Activated T-cell treated with anti-CD3 and anti-CD28 coated beads, Interleukin-2, amount 50 U/mL, for 1 hour (primary cell): ENCODE measurements at places on chromosomes 2 and 18.

GRCh38 chr2:156800781-156801361 lies 364.7 kb downstream of the GPD2 start:
- DNase-seq = no peak

DNA sequence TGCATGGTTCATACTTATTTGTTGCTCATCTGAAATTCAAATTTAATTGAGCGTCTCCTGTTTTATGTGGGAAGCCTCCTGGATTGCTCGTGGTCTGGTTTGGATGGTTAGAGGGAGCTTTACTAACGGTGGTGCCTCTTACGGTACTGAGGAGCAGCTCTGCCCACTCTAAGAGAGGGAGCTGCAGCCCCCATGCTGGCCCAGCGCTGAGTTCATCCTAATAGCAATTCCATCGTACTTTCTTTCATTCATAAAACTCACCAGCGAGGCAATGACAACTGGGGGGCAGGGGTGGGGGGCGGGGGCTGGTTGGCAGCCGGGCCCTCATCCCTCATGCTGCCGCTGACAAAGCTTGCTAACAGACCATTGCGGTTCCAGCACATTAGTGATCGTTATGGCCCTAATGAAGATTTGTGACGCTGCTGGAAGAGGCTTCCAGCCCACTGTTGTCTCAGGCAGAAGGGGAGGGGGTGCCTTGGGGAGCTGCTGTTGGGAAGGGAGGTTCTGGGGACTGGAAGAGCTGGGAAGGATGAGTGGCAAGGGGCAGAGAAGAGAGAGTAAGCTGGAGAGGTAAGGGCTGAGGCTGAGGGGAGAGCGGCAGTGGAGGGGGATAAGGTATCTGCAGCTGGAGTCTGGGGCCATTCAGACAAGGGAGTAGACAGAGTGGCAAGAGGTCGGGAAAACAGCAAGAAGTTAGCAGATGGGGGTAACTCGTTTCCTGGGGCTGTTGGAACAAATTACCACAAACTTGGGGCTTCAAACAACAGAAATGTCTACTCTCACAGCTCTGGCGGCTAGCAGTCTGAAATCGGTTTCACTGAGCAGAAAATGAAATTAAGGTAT lies 238.1 kb downstream of the LPIN1 start:
- DNase-seq = no peak

- no peak for DNase-seq
These were observed 82.9 kb downstream of the GRB14 start for GRCh38 chr2:164538240-164538866.

DNA sequence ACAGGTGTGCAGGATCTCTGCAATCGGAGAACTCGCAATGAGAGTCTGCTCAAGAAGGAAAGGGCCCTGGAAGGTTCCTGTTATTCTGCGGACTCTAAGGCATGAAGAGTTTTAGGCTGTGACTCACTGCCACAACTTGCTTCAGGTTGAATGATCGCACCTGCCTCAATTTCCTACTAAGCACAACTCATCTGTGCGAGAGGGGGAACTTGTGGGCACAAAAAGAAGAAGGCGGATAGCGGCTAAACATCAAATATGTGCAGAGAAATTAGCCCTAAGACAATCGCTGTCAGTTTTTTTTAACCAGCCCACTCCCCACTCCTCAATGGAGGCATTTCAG lies 14.0 kb upstream of the CREG2 start:
- no peak for DNase-seq

- DNase-seq = no peak
These were observed 41.9 kb downstream of the MARCO start for GRCh38 chr2:118983915-118984314.

DNA sequence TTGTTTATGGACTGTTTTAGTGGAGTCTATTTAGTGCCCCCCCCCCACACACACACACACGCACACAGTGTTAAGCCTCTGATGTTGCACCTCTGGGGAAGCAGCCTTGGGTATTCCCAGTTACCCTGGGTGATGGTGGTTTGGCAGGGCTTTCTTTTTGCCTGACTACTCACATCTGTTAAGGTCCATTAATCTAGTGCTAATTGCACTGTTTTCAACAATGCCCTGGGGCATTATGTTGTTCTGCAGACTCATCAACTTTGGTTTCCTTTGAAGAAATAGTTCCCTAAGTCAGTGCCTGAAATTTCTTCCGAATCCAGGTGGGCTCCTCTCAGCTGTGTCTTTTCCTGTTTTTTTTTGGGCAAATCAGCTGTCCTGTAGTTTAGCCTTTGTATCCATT lies 34.7 kb downstream of the SPOPL start:
- no peak for DNase-seq

- no peak for DNase-seq
These were observed 124.3 kb upstream of the SLC39A10 start for GRCh38 chr2:195532628-195533271.

DNA sequence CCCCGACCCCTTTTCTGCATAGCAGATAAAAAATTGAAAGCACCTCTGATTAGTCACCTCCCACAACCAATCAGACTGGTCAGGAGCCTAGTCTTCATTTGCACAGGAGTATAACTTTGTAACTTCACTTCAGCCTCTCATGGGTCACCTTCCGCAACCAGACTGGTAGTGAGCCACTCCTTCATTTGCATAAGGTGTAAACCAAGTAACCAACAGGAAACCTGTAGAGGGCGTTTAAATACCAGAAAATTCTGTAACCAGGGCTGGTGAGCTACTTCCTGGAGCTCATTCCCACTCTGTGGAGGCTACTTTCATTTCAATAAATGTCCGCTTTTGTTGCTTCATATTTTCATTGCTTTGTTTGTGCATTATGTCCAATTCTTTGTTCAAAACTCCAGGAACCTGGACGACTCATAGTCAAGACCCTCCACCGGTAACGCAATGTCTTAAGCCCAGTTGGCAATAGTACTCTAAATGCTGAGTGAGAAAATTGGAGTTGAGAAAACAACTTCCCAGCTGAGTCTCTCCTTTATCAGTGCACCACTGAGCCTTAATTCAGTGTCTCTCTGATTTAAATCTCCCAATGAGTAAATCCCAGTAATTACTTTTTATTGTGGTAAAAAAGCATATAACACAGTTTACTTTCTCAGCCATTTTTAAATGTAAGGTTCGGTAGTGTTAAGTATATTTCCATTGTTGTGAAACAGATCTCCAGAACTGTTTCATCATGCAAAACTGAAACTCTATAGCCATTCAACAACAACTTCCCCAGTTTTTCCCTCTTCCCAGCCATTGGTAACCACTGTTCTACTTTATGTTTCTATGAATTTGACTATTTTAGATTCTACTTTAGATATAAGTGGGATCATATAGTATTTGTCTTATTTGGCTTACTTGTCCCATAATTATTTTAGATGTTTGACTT lies 392.7 kb upstream of the SLC8A1 start:
- DNase-seq = no peak

DNA sequence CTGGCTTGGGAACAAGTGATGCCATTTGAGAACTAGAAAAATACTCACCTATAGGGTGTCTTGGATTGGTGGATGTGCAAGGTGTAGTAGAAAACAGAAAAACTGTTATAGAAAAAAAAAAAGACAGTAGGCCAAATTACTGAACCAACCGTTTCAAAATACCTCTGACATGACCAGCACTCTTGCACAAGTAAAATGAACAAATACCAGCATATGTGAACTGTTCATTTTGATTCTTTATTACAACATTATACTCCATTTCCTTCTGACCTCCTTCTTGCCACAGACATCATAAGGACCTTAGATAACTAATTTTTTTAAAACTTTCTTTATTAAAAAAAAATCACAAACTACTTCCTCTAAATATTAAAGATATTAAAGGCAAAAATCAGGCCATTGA lies 125.5 kb downstream of the ATAD2B start:
- no peak for DNase-seq

GRCh38 chr18:23547846-23548245 lies 38.5 kb downstream of the NPC1 start:
- DNase-seq = no peak

DNA sequence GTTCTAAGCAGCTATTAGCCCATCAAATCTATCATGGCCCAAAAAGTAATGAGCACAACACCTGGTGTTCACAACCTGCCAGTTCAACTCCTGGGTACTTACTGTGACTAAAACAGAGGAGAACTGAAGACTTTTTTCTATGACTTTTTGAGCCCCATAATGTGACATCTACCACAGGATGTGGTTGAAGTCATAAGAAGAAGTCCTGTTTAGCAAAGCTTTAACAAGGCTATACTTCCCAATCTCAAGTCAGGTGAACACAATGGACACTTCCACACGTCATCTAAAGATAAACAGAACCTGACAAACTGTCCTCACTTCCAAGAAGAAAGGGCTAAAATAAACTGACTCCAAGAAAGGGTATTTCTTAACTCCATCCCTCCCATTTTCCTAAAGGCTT lies 138.8 kb downstream of the ATAD2B start:
- no peak for DNase-seq

- DNase-seq = no peak
These were observed 91.6 kb downstream of the NFATC1 start for GRCh38 chr18:79487183-79487800.

DNA sequence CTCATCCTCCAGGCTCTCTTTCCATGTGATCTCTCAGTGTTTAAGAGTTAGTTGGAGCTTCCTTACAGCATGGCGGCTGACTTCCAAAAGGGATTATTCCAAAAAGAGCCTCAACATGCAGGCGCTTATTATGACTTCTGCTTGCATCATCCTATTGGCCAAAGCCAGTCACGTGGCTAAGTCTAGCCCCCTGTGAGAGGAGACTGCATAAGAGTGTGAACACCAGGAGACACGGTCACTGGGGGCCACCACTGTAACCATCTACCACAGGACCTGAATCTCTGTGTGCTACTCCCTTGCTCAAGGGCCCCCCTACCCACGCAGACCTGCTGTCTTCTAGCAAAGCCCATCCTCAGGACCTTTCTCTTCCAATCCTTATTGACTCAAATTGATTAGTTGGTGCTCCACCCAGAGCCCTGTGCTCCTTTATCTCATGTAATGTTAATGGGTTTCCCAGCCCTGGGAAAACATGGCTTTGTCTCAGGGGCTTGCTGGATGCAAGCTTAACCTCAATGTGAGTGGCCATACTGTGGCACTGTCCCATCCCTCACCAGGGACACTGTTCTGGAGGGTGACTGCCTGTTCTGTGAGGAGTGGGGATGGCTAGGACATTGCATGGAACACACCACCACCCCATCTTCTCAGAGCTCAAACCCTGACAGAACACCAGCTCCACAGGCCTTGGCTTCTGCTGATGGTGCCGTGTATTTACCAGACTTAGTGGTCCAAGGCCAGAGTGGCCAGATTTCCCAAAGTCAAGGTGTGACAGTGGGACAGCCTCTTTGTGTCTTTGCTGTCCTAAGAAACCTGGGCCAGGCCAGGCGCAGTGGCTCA lies 4.2 kb downstream of the IL1RN start:
- no peak for DNase-seq

DNA sequence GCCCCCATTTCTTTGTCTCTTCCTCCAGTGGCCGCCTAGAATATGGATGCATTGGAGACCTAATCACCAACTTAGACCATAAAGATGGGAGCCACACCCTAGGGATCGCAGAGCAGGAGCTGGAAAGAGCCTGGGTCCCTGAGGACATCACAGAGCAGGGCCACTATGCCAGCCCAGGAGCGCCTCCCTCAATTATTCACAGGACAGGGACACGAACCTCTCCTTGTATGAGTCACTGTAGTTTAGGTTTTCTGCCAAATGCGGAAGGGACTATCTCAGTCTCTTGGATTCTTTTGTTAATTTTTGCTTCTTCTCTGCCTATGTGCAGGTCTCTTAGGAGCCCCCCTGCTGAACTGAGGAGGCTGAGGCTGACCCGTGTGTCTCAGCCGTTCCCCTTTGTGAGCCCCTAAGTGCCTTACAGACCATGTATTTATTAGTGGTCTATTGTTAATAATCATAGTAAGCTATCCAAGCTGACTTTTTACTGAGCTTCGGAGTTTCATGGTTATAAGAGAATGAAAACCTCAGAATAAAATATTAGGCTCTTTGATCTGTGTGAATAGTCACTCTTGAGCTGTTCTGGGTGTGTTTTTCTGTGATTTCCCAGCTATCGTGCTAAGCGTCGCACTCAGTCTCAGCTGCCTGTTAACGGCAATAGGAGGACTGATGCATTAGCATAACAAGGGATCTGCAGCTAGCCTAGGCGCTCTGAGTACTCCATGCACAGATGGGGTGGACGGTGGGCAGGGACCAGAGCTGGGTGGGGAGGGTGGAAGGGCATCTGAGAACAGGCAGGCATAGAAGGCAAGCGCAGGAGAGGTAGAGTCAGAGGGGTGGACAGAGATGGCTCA lies 12.7 kb upstream of the PTPN4 start:
- DNase-seq = no peak

DNA sequence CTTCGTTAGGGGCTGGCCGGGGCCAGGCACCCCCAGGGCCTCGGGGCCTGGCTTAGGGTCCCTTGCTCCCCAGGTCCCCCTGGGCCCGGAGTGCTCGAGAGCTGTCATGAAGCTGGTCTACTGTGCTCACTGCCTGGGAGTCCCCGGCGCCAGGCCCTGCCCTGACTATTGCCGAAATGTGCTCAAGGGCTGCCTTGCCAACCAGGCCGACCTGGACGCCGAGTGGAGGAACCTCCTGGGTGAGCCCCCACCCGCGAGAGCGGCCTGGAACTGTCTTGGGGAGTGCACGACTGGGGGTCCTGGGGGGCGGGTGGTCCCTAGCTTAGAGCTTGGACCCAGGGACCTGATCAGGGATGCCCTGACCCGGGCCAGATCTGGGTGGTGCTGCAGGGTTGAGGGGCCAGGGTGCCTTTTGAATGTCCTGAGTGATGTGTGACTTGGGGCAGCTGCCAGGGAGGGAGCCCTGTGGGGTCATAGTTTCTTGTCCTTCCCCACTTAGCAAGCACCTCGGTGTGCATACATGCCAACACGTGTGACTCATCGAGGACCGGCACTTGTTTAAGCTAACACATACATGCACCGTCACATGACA lies 27.9 kb downstream of the GPC1 start:
- DNase-seq = peak; percentile 11

GRCh38 chr2:220157312-220157711 lies 529.9 kb downstream of the SLC4A3 start:
- DNase-seq = no peak

- DNase-seq = peak; percentile 54
These were observed 11.2 kb downstream of the ZNF142 start for GRCh38 chr2:218648088-218648786.

- no peak for DNase-seq
These were observed 64.2 kb downstream of the KIF5C start for GRCh38 chr2:148939271-148939670.

DNA sequence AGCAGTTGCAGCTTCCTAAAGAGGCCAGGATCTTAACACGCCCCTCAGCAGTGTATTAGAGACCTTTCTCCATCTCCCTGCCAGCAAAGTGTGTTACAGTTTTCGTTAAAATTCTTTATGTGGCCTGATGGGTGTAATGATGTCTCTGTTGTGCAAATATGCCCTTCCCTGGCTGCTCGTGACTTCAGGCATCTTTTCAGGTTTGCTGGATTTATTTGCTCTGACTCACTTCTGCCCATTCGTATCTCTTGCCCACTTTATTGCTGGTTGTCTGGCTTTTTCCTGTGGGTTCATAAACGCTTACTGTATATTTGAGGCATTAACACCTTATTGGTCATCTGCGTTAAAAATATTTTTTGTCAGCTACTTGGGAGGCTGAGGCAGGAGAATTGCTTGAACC lies 134.5 kb downstream of the ASB1 start:
- no peak for DNase-seq
